HAP-1 (cell line): ENCODE measurements at places on chromosomes 5 and 9.

DNA sequence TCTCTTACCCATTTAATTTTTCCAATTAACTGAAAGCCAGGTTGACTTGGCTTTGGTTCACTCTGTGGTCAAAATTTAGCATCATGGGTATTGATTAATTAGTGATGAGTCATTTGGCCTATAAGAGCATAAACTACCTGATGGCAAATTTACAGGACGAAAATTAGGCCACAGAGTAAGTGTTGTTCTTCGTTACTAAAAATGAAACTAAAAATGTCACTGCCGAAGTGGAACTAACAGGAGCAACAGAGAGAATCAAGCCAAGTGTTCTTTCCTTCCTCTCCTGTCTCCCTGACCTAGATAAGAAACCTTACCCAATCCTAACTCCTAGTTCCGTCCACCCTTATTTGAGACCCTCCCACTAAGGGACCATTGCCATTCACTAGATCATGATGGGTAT, 176.9 kb downstream of the RAB3C start:
- no peak for DNase-seq

- DNase-seq, result no peak
Observed at GRCh38 chr5:136906545-136906944, 541.2 kb upstream of the TRPC7 start.

DNA sequence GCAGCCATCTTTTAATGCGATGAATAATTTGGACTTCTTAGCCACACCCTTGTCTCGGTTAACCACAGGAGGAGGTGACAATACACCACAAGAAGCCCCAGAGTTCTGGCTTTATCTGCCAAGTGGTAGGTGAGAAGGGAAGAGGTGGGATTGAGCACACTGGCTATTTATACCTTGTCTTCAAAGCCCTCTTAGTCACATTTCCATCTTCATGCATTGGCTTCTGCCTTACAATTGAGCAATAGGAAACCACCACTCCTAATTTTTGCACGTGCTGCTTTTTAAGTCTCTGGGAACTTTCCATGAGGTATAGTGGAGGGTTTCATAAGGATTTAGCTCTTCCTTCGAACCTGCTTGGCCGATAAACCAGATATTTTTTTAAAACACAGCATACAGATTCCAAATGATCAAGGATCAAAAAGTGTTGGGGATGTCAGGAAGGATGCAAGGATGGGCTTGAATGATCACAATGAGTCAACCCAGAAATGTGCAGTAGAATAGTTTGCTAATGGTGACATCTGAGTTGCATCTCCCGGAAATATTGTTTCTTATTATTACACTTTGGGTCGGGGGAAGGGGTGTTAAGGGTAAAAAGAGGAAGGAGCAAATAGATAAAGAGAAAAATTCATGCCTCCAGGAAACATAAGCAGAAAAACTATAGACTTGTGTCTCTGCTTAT, 25.5 kb downstream of the PLAC8L1 start:
- no peak for DNase-seq

DNA sequence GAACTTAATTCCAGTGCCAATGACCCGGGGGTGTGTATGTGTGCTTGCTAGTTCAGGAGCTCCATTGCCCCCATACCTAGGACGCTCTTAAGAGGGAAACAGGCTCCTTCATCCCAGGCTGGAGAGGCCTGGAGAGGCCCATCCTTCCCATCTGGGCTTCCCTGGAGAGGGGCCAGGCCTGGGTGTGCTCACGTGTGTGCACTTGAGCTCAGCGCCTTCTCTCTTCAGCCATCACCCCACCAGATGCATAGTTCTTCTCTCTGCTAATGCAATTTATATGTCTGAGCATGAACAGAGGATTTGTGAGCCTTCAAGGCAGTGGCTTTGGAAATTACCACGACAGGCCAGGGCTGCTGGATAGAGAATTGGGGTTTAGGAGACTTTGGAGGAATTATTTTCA, 48.6 kb upstream of the SHB start:
- DNase-seq, result no peak

GRCh38 chr9:3760031-3760430, 234.2 kb upstream of the RFX3 start:
- DNase-seq, result no peak

DNA sequence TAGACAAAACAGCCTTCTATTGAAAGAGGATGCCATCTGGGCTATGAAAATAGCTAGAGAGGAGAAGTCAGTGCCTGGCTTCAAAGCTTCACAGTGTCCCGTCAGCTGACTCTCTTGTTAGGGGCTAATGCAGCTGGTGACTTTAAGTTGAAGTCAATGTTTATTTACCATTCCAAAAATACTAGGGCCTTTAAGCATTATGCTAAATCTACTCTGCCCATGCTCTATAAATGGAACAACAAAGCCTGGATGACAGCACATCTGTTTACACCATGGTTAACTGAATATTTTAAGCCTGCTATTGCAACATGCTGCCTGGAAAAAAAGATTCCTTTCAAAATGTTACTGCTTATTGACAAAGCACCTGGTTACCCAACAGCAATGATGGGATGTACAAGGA, 309.1 kb downstream of the NTRK2 start:
- DNase-seq, result no peak

DNA sequence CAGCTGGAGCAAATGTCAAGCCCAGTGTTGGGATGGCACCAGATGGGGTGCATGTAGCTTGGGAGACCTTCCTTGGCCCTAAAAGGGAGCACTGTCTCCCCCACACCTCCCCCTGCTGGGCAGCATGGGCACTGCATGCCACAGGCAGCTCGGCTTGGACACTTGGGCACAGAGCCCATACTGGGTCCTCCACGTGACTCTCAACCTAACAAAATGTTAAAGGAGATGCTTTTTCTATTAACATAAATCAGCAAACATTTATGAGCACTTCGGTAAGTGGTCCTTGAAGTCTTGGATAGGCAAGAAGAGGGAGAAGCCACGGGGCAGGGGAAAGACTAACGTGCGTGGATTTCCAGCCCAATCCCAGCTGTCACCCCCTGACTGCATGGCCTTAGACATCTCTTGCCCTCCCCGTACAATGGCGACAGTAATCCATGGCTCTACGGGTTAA, 23.9 kb upstream of the MAPK9 start:
- peak; percentile 74 for DNase-seq

GRCh38 chr9:124001458-124001799, 10.1 kb upstream of the LHX2 start:
- DNase-seq, result no peak

- DNase-seq, result no peak
Observed at GRCh38 chr9:72489986-72490385, 31.4 kb upstream of the TMC1 start.

DNA sequence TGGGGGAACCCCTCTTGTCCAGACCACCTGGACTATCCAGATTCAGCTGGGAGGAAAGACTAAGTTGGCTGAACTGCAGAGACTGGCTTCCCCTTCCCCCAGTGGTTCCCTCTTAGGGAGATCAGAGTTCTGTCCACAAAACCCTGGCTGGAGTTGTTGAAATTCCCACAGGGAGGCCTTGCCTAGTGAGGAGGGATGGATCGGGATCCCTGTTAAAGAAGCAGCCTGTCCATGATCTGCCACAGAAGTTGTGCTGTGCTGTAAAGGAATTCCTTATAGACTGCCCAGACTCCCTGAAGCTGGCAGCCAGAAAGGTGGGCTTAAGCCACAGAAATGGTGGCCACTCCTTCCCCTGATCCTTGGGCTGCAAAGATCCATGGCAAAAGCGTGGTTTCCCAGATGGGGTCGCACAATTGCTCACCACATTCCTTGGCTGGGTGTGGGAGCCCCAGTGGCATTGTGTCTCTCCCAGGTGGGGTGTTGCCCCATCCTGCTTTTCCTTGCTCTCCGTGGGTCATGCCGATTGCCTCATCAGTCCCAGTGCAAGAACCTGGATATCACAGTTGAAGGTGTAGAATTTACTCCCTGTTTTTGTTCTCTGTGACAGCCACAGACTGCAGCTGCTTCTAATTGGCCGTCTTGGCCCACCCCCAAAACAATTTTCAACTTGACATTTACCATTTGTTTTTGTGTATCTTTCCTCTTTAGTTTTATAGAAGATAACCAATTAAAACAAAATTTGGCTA, 342.4 kb downstream of the FGF10 start:
- DNase-seq, result no peak

DNA sequence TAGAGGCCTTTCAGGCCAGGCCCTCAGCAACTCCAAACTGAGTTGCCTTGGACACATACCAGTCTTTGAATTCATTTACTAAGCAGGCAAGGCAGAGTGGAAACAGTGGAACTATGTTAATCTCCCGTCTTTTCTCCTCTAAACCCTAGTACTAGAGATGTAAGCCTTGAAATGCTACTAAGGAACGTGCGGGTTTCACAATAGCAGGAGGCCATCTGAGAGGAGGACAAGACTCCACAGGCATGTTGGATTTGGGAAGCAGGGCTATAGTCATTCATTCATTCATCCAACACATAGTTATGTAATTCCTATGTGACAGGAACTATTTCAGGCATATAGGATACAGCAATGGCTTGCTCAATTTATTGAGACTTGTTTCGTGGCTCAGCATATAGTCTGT, 3.3 kb upstream of the OCLN start:
- no peak for DNase-seq

DNA sequence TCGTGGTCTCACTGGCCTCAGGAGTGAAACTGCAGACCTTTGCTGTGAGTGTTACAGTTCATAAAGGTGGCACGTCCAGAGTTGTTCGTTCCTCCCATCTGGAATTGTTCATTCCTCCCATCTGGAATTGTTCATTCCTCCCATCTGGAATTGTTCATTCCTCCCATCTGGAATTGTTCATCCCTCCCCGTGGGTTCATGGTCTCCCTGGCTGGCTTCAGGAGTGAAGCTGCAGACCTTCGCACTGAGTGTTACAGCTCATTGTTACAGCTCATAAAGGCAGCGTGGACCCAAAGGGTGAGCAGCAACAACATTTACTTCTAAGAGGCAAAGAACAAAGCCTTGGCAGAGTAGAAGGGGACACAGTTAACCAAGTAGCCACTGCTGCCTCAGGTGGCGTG, 69.1 kb downstream of the GCNT1 start:
- no peak for DNase-seq

GRCh38 chr5:159083548-159084452, 15.9 kb downstream of the EBF1 start:
- no peak for DNase-seq

DNA sequence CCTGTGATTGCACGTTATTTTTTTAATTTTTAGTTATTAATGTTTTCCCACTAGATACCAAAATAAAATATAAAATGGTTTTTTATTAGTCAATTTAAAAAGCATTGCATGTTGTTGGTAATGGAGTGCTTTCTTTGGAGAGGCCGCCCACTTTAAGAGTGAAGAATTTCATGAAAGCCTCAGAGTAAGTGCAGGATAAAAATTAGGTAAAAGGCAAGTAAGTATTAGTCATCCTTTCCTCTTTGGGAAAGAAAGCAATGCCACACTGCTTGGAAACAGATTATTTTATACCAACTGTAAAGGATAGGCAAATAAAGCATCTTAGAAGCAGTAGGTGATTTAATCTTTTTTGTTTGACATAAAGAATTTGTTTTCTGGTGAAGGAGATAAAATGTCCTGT, 62.9 kb downstream of the HSD17B4 start:
- no peak for DNase-seq

GRCh38 chr5:126540631-126541030, 54.4 kb downstream of the ALDH7A1 start:
- no peak for DNase-seq

GRCh38 chr5:6111131-6111530, 267.2 kb downstream of the MED10 start:
- DNase-seq, result no peak

- no peak for DNase-seq
Observed at GRCh38 chr5:141883184-141883891, 5.1 kb upstream of the PCDH1 start.

DNA sequence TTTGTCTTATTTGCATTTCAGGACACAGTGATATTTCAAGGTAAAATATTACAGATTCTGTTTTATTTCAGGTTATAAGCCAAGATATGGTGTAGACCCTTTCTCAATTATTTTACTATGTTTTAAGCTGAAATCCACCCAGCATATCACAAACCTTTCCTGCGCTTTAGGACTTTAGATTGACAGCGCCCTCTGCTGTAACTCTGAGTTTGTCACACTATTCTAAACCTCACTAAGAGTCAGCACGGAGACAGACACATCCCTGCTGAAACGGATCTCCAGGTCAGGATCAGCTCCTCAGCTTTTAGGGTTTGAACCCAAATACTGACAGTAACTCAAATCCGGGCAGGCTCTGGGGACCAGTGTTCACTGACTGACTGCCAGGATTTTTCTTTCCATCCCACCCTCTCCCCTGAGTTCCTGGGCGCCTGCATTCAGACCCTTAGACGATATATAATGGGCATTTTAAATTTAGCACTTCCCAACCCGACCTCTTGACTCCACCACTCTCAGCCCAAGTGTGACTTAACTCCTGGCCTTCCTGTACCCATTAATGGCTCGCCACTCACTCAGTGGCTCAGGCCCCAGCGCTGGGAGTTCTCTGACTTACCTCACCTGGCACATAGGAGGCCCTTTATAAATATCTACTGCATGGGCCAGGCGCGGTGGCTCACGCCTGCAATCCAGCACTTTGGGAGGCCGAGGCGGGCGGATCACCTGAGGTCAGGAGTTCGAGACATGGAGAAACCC, 33.5 kb downstream of the TLX3 start:
- peak; percentile 71 for DNase-seq

DNA sequence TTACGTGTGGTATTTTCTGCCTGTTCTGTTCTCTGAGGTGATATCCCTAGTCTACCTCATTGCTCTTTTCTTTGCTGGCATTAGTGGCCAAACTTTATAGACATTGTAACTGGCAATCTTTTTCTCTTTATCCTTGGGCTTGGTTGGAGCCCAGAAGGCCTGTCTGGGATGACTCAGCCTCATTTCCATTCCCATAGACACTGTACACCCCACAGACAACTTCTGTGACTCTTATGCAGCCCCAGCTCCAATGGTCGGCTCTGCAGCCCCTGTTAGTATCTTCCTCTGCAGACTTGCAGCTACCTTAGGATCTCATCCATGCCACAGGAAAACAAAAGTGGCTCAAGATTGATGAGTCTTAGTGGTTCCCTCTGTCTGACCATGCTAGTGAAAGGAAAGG, 79.8 kb downstream of the CFAP95 start:
- no peak for DNase-seq

DNA sequence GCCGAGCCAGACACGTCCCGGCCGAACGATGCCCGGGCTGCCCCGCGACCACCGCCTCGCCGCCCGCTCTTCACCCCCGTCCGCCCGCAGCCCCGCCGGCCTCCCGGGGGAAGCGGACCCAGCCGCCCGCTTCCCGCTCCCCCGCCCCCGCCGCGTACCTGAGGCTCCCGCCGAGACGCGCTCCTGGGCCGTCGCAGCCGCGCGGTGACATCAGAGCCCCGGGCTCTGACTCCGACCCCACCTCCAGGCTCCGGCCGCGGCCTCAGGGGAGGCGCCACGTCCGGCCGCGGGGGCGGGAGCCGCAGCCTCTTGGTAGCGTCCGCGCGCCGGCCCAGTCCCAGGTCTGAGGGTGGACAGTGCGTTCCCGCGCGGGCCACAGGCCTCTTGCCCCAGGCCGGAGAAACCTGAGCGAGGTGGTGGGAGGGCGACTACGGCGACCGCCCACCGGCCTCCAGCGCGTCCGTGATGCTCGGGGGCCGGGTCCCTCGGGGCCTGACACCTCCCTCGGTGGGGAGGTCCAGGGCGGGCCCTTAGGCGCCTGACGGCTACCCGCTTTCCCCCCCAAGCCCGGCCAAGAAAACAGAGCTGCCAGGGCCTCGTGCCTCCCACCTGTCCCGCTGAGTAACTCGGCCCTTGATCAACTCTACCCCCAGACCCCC, at the start of gene SHROOM1:
TSS of gene SHROOM1 (minus strand) at position 212 of the 659 bp plus-strand sequence. CDS start 4,507 bp downstream, outside the sequence.
- peak; percentile 66 for DNase-seq

- DNase-seq, result no peak
Observed at GRCh38 chr5:154302161-154302560, 111.6 kb downstream of the GALNT10 start.
